ENCODE measurements at places on chromosomes 1 and 21.

DNA sequence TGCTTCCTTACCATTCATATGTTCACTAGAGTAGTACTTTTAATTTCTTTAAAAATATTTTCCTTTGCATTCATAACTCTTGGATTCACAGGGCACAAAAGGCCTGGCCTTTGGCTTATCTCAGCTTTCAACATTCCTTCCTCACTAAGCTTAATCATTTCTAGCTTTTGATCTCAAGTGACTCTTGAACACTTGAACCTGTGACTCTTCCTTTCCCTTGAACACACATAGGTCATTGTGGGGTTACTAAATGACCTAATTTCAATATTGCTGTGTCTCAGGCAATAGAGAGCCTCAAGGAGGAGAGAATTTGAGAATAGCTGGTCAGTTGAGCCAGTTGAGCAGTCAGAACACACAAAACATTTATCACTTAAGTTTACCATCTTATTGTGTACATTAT lies 49.9 kb downstream of the COL11A1 start:
- DNase-seq: no peak

DNA sequence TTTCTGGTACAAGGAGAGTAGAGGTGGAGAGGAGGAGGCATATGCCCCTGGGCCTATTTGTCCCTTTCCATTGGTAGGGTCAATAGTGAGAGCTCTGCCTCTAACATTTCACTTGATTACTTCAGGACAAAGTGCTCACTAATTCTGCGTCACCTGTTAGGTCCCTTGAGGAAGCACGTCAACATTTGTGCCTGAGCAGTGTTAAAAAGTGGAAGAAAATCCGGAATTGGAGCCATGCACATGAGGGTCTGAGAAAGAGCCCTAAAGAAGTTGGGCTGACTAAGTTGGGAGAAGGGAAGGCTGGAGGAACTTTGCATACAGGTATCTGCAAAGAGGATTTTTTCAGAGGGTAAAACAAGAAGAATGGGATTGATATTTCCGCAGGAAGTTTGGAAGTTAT lies 1.9 kb downstream of the SLC25A44 start:
- DNase-seq: no peak

DNA sequence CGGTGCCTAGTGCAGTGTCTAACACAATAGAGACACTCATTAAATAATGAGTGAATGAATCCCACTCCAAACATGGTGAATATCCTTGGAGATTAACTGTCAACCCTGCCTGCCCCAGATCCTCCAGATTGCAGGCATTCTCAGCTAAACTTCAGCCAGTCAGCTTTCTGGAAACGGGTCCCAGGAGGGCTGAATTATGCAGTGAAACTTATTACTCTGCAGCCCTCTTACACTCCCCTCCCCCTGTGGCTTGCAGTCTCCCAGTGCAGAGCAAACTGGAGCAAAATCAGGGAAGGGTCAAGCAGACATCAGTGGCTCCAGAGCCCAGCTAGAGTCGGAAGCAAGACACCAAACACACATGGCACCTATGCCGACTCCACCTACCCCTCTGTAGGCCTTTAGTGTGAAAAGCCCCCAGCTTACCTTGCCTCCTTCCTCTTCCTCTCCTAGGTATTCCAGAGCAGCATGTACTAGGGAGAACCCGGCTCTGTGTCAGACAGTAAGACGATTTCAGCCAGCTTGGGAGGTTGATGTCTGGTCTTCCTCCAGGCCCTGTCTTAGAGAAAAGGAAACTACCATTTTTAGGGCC lies 6.5 kb upstream of the RGS16 start:
- DNase-seq: no peak

DNA sequence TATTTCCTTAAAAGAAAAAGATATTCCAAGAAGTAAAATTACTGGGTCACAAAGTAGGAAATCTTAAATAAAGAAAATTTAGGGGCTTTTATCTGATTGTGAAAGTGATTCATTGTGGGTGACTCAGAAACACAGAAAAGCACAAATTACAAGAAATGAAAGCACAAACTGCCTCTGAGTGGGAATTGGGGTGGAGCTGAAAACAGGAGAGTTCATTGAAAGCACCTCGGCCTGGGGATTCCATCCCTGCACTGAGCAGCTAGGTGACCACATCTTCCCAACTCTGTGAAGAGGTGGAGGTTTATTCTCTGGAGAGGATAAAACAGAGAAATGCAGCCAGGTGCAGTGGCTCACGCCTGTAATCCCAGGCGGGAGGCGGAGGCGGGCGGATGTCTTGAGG lies 7.4 kb downstream of the GJA4 start:
- peak; percentile 48 for DNase-seq

Data from fibroblast of lung (primary cell).